ENCODE measurements at places on chromosomes 2 and 18. TPM values are rescaled to one million over a fixed set of nuclear protein-coding genes. Genes with fewer than 3 reads are reported as not detected.

STON1 gene
- polyA plus RNA-seq: not detected

- no peaks in the 10 kb centered on the region for H3K36me3 ChIP-seq
- H3K27ac ChIP-seq: no peak overlapping the region
- H3K27me3 ChIP-seq: no peaks in the 10 kb centered on the region
- no peak overlapping the region for H3K4me3 ChIP-seq
Observed at GRCh38 chr2:49186050-49186648, 31.8 kb upstream of the FSHR start.

DNA sequence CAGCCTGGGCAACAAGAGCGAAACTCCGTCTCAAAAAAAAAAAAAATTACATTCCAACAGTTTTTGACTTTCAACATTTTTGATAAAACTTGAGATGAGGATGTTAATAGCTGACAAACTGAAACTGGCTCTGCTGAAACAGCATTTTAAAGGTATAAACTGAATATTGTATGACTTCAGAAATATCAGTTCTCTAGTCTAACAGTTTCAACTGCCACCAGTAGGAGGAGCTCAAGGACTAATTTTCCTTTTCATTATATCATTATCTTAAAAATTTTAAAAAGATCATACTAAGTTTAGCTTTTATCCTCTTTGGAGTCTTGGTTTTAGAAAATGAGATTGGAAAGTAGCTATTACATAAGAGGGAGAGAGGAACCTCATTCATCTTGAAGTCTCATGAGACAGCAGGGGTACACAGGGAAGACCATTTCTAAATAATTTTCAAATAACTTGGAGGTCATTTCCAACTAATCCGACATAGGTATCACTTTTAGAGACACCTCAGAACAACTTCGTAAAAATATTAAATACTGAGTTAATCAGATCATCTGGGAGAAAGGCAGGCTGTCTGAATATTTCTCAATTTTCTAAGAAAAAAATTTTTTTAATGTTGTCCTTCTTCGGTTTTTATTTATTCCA, 37.6 kb upstream of the MCM6 start:
- H3K4me1 ChIP-seq: no peaks in the 10 kb centered on the region
- H3K4me3 ChIP-seq: no peak overlapping the region
- H3K36me3 ChIP-seq: no peaks in the 10 kb centered on the region
- no peaks in the 10 kb centered on the region for H3K27me3 ChIP-seq

DNA sequence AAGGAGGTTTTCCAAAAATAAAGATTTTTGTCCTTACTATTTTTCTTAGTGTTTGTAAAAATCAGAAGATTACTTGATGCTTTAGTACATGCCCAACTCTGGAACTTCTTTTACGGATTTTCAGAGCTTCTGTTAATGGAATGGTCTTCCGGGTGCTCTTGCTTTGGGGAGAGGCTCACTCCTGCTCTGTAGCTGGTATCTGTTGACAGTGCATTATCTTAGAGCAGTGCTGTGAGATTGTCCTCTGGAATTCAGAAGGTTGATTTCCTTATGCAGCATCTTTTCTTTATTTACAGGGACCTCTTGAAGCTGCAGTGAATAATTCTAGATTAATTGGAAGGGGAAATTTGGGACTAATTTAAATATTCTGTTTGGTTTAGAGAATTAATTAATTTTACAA, 4.6 kb downstream of the MAPRE2 start:
- H3K4me1 ChIP-seq: peaks cover 18% of the 10 kb centered on the region
- H3K4me3 ChIP-seq: peak overlapping the region; percentile 63
- no peaks in the 10 kb centered on the region for H3K36me3 ChIP-seq
- H3K27me3 ChIP-seq: no peaks in the 10 kb centered on the region
- peak overlapping the region; percentile 73 for H3K27ac ChIP-seq
